Renal pelvis (tissue), 12 donors: ENCODE measurements at places on chromosomes 5 and 9. TPM values are rescaled to one million over a fixed set of nuclear protein-coding genes. Genes with fewer than 3 reads are reported as not detected.

GRCh38 chr5:1889321-1890065 lies 6.8 kb upstream of the IRX4 start:
- DNase-seq: no peak

DNA sequence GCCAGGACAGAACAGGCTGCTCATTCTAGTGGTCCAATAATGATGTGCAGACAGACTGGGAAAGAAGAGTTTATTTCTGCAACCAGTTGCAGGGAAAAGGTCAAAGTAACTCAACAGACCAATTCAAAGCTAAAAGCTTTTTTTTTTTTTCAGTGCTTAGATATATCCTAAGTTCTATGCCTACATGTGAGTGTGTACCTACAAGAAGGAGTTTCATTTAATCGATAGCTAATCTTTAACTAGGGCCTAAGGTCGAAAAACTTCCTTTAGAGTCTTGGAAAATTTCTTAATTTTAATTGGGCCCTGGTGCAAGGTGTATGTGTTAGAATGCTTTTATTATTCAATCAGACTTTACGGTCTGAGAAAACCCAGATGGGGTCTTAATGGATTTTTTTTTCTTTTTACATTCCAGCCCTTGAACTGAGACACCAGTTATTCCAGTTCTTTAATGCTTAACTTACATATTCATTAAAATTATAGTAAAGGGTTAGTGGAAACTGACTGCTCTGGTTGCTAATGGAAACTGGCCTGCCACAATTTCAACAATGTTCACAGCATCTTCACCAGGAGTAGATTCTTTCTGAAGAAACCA lies 365.3 kb downstream of the MTRR start:
- DNase-seq: peak; percentile 36

DNA sequence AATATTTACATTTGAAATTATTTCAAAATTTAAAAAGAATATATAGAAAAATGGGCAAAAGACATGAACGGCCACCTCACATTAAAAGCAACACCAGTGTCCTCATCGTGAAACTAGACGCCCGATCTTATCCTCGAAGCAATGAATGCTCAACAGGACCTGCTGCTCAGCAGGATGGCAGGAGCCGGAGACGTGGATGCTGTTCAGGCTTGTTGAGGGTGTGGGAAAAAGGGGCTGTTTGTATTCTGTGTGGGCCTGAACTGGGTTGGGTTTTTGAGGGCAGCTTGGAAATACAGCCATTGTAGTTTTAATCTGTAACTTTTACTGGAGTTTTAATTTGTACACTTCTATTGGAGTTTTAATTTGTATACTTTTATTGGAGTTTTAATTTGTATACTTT lies 20.3 kb downstream of the EXOC3 start:
- DNase-seq: no peak

KCNV2 gene
- 0.26 TPM for polyA plus RNA-seq

RGS7BP gene
- polyA plus RNA-seq: 7.2 TPM

- peak; percentile 47 for DNase-seq
Observed at GRCh38 chr9:125993466-125993865, 246.3 kb downstream of the PBX3 start.

MAN2A1 gene
- polyA plus RNA-seq: 72.6 TPM
